ENCODE measurements at places on chromosomes 2 and 18. TPM values are rescaled to one million over a fixed set of nuclear protein-coding genes. Genes with fewer than 3 reads are reported as not detected.

Gene UGT1A10
- total RNA-seq: not detected

Gene RNF125
- total RNA-seq: 0.63 TPM

Gene AGPS
- 43.9 TPM for total RNA-seq

Gene ABHD1
- total RNA-seq: 0.95 TPM

Gene CIB4
- total RNA-seq: not detected

Gene SNTG2
- not detected for total RNA-seq

Gene EVX2
- 0.09 TPM for total RNA-seq

Gene CFAP65
- total RNA-seq: not detected

GRCh38 chr2:176818617-176819016 is 394.0 kb upstream of the HNRNPA3 start:
- no peak for DNase-seq

DNA sequence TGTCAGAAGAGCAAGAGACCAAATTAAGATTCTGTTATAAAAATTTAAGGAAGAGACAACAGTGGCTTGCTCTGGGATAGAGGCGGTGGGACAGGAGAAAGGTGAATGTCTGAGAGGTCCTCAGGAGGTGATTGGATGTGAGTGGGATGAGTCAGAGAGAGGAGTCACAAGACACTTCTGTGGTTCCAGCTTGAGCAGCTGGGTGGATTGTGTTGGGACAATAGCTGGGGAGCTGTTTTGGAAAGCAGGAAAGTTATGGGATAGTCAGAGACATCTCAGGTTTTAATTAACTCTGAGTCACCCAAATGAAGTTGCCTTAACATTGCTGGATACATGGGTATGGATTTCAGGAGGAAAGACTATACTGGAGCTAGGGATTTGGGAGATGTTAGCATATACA is 218.0 kb upstream of the TRIB2 start:
- no peak for DNase-seq

DNA sequence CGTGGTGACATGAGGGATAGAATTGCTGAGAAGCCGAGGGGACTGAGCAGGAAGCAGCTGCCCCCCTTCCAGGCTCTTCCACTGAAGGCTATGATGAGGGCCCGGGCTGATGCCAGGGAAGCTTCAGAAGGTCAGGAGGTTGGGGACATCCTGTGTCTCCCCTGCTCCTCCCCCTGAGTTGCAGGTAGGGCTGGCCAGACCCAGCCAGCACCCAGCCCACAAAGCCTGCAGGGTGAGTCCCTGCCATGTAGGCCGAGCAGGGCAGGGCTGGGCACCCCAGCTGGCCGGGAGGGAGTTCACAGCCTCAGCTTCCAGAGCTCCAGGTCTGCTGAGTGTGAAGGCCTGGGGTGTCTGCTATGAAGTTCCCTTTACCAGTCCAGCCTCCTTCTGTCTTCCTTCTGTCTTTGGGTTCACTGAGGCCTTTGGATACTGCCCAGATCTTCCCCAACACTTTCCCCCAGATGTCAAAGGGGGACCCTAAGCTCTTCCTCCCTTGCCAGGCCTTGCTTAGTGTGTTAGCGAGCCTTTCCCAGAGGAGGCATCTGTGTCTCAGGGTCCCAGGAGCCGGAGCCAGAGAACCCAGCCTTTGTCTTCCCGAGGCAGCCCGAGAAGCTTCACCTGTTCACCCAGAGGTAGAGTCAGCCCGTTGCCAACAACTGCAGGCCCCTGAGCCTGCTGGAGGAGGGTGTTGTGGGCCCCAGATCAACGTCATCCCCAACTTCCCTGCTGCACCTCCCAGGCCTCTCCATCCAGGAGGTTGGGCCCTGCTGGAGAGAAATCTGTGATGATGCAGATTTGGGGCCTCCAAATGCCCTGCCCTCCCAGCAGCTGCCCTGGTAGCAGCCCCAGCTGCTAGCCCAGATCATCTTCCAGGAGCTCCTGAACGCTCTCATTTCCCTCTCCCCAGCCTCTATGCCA is 3.6 kb upstream of the NCL start:
- no peak for DNase-seq

DNA sequence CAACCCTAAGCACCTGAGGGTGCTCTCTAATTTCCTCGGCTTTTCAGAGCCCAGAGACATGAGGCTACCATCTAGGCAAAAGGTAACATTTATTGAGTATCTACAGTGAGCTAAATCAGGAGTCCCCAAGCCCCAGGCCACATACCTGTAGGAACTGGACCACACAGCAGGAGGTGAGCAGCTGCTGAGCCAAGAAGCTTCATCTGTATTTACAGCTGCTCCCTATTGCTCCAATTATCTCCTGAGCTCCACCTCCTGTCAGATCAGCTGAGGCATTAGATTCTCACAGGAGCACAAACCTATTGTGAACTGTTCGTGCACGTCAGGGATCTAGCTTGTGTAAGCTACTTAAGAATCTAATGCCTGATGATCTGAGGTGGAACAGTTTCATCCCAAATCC is 70.2 kb downstream of the RND3 start:
- no peak for DNase-seq

DNA sequence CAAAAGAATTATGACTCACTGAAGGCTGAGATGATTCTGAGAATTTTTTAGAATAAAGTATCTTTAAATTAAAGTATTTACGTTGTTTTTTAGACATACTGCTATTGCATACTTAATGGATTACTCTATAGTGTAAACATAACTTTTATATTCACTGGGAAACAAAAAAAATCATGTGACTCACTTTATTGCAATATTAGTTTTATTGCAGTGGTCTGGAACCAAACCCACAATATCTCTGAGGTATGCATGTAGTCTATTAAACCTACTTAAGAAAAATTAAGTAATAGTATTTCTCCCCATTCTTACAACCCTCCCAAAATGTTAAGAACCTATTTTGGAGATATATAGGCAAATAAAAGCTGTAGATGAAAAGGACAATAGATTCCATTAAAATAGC is 142.9 kb upstream of the ZNF521 start:
- DNase-seq: no peak

DNA sequence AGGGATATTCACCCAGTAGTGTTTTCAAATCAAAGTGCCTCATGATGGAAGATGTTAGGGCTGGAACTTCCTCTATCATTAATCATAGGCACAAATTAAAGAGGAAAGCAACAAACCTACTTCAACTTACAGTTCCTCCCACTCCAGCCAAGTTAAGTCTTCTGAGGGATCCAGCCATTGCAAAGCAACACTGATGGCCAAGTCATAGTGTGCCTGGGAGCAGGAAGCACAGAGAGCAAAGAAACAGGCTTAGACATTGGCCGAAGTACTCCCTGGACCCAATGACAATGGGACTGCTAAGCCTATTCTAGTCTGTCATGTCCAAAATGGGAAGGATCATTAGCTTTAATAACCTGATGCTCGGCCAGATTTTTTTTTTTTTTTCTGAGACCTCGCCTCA is 7.0 kb downstream of the C2orf80 start:
- no peak for DNase-seq

DNA sequence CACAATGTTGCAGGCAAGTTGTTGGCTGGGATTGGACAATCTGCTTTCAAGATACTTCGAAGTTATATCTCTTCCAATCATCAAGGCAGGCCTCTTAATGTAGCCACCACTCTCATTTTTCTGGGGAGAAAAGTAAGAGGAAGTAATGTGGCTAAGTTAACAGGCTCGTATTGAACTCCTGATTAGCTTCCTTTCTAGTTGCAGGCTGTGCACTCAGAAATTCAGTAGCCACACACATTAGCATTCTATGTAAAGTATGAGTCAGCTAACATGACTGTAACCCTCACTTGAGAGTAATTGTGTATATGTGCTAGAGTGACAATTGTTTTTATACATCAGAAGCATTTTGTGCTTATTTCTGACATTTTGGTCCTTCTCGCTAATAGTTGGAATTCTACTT is 3.3 kb downstream of the TWSG1 start:
- no peak for DNase-seq

DNA sequence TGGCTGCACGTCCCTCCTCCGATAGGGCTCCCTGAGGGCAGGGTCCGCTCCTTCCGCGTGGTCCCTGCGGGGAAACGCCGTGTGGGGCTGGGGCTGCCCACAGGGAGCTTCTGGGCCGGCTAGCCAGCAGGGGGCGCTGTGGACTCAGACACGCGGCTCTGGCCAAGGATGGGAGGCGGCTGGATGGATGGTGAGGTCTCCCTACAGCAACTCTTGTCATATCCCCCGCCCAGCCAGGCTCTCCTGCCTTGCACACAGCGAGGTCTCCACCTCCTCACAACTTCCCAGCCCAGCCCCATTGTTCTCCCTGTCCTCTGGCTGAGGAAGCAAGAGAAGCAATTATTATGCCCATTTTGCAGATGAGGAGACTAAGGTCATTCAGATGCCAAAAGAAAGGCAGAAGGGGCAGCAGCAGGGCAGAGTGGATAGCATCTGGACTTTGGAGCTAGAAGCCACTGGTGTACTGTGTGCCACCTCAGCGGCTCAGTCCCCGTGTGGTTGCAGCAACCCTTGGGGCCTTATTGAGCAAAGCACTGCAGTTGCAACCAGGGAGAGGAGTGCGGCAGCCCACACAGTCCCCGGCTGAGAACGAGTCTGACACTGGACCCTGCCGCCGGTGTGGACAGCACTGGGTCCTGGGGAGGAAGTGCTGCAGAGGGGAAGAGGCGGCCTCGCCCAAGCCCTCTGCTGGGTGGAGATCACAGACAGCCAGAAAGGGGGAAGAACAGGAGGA is 99.0 kb downstream of the ZFP36L2 start:
- DNase-seq: no peak

GRCh38 chr2:143262389-143262788 is 133.2 kb downstream of the ARHGAP15 start:
- no peak for DNase-seq

DNA sequence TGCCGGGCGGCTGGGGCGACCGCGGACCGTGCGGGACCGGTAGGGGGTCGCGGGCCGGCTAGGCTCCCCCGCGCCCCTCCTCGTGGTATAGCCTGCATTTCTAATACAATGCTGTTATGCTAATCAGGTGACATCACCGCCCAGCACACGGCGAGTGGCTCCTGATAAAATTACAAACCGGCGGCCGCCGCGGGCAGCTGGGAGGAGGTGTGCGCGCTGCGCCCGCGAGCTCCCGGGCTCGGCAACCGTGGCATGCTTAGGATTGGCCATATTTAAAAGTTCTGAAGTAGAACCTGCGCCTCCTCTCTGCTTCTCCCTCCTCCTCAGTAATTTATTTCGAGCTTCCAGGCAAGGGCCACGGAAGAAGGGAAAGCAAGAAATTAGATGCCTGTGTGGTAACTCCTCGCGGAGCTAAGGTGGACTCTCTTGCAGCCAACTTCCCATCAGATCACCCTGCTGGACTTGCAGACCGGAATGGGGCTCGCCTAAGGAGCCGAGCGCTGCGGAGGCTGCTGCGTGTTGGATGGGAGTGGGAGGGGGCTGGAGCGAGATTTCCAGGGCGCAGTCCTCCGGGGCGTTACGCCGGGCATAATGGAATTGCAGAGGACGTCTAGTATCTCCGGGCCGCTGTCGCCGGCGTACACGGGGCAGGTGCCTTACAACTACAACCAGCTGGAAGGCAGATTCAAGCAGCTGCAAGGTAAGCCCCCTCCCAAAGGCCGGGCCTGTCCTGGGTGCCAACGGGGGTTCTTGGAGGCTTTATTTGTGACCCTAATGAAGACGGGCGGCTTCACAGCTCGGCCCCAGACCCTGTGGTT is 102.3 kb downstream of the SPTBN1 start:
- DNase-seq: peak; percentile 37

DNA sequence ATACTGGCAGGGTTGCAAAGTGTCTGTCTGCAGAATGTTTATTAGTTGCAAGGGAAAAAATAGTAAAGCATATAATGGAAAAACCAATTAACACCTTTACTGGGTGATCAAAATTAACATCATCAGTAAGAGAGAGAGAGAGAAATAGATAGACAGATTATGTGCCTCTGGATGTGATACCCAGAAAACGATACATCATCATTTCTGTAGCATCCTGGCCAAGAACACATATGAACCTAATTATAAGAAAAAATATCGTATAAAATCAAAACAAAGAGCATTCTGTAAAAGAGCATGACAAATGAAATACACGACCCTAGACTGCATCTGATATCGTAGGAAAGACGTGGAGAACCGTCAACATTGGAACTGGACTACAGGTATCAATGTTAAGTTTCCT is 64.6 kb downstream of the SMC6 start:
- no peak for DNase-seq

DNA sequence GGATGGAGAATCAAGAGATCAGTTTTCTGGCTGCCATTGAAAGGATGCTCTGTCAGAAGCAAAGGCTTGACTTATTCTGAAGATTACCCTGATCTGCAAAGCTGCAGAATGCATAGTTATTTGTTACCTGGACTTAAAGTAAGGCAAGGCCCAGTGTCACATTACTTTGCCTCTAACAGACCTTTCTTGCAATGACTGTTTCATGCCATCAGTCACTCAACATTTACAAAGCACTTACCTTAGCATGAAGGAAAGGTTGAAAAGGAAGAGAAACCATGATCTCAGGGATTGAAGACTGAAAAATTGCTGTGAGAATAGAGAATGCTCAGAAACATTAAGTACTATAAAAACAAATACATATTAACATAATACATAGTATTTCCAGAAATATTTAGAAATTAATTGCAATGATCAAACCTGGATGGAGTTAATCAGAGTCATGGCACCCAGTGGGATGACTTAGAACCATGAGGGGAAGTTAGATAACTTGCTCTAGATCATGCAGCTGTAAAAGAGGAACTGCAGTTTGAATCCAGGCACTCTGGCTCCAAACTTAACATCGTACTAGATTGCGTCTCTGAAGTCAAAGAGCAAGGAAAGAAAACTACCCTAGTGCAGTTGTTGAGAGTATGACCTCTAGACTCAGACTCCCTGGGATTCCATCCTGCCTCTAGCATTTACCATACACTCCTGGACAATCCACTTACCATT is 26.5 kb upstream of the FAM117B start:
- no peak for DNase-seq

DNA sequence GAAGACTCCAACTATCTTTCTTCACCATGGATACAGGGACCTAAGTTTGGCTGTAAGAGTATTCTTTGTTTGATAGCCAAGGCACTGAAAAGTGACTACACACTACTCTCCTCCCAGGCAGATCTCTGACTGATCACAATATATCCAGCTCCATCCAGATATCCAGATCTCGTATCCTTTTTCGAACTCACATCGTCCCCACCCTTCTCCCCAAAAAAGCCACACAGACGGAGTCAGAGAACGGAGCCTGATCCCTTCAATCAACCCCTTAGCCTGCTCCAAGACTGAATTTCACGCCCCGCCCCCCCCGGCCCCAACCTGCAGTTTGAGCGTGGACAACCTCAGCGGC is 533 bp downstream of the DHX57 start:
- no peak for DNase-seq

DNA sequence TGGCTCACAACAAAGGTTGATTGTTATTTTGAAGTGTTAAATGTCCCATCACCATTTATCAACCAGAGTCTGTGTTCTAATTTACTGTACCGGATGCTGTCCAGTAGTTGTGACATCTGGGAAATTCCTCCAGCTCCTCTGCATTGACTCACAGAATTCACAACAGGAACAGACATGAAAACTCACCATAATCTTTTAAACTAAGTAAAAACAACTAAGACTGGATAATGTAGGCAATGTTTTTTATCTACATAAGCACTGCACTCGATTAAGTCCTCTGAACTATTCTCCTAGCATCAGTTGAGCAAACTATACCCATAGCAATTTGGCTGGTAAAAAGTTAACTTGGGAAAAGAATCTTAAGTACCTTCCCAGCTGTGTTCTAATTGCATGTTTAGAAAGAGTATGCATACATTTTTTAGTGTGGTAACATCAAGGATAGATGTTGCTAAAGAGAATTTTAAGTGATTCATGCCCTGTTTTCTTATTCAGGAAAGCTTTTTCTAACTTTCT is 42.9 kb upstream of the MYO1B start:
- DNase-seq: no peak

GRCh38 chr2:201759567-201759966 is 21.2 kb downstream of the ALS2 start:
- DNase-seq: no peak
